ENCODE measurements at places on chromosomes 6 and 20.

DNA sequence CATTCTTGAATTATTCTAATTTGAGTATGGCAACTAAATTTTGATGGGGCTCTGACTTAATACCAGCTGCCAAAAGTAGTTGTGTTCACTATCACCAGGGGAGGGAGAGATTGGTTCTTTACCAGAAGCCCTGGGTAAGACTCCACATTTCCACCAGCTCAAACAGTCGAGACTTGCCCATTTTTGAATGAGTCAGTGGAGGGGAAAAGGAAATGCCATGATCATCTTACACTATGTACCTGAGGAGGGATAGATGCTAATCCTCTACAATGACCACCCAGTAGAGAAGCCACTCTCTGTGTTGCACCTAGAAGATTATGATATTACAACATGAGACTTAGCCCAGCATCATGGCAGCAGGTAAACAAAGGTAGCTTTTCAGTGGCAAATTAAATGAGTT is 77.0 kb upstream of the SGK1 start:
- no peak for DNase-seq

DNA sequence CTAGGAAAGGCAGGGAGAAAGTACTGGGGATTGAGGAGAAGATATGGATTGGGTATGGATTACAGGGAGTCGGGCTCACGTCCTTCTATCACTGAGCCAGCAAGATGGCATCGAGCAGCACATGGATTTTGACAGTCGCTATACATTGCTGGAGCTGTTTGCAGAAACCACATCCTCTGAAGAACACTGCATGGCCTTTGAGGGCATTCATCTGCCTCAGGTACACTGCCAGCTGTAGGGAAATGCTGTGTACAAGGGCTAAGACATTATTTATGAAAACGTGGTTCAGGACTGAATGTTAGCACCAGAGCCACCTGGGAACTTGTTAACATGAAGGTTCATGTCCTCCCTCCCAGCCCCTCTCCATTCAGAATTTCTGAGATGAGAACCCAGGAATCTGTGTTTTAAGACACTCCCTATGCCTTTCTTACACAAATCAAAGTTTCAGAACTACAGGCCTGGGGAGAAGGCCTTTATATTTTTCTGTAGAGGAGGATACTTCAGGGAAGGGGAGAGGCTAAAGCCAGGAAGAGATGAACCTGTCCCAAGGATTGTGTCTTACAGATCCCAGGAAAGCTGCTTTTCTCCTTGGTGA is 3.5 kb downstream of the CUL9 start:
- peak; percentile 59 for DNase-seq

DNA sequence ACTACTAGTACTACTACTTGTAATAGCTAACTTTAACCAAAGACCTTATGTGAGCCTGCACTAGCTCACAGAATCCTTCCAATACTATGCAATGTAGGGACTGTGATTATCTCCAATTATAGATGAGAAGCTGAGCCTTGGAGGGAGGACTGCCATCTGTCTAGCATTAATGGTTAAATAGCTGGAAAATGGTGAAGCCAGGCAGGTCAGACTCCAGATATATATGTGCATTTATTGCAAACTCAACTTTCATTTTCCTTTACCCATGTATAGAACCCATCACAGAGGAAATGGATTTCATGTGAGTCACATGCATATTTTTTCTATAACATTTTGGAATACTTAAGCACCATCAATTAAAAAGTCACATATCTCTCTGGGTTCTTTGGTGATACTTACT is 229.9 kb downstream of the BCAS1 start:
- no peak for DNase-seq

DNA sequence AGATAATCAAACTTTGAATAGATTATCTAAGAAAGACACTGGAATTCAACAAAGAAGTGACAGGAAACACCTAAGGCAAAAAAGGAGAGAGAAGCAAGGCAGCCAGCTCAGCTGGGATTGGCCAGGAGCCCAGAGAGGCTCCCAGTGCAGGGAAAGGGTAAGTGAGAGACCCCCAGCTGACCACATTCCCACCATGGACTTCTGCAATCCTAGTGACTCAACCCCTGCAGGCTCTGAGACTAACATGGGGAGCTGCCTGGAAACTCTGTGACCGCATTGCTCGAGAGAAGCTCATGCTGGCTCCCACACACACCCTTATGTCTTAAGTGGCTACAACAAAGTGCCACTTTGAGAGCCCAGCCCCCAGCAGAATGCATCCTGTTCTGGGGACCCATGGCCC is 215.1 kb downstream of the PACRG start:
- DNase-seq = no peak

GRCh38 chr20:63517376-63518309 is 2.9 kb upstream of the PPDPF start:
- DNase-seq = no peak

DNA sequence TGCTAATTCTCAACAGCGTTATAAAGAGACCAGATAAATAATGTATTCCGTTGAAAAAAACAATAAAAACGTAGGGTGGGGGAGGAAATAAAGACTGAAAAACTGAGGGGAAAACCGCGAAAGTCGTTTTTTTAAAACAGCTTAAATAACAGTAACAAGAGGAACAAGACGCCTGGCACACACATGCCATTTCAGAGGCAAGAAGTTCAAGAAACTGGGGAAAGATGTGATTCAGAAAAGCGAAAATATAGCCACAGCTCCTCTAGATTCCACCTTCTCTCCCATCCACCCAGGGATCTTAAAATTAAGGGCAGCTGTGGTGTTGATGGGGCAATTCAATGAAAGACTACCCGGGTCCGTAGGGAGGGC is 1.3 kb downstream of the EPB41L2 start:
- DNase-seq = no peak

DNA sequence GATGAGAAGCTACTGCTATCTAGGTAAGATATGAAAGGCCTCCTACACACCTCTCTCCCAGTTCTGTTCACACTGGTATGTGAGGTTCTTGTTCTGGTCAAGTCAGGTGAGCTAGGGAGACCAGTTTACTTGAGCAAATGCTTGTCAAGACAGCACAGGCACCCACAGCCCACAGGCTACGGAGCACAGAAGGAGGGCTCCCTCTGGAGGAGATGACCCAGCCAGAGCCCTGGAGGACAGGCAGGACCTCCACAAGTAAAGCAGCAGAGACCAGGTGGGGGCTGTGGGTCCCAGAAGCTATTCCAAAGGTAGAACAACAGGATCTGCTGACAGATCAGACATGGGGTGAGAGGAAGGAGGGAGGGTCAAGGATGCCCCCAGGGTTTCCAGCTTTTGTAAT is 13.2 kb downstream of the MMP24OS start:
- DNase-seq = no peak

GRCh38 chr6:38775870-38776269 is 60.8 kb downstream of the DNAH8 start:
- no peak for DNase-seq

- no peak for DNase-seq
These were observed 1.3 kb upstream of the HUS1B start for GRCh38 chr6:658244-658643.

DNA sequence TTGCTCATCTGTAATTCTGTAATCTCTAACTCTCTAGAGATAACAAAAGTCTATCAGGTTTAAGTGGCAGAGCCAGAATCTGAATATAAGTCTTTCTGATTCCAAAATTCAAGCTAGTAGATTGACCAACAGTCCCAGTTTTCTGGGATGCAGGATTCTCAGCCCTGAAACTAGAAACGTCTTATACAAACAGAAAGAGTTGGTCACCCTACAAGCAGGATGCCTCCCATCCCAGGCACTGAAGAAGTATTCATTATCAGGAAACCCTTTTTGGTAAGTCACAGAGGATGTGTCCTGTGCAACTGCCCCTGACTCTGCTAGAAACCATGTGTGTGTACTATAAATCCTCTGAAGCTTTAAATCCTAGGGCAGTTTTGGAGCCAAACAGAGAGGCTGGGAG is 135.0 kb downstream of the CARMIL1 start:
- no peak for DNase-seq

- no peak for DNase-seq
These were observed 191.7 kb upstream of the TCF21 start for GRCh38 chr6:133697185-133697584.

GRCh38 chr20:57448764-57449354 is 57.7 kb downstream of the RBM38 start:
- DNase-seq = no peak

DNA sequence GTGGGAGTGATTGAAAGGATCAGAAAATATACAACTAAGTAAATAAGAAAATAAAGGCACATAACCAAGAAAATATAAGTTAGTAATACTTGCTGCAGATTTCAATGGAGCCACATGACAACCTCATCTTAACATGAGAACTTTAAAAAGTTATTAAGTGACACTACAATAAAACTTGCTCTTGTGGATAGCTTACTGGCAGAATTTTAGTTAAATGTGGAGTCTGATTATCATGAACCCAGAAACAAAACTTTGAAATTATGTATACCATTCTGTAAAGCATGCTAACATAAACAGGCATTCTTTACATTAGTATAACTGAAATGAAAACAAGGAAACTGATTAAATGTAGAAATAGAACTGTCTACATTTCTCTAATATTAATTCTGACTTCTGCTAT is 220.9 kb downstream of the RFPL4B start:
- no peak for DNase-seq

GRCh38 chr6:105797983-105798453 is 288.1 kb upstream of the PRDM1 start:
- no peak for DNase-seq

DNA sequence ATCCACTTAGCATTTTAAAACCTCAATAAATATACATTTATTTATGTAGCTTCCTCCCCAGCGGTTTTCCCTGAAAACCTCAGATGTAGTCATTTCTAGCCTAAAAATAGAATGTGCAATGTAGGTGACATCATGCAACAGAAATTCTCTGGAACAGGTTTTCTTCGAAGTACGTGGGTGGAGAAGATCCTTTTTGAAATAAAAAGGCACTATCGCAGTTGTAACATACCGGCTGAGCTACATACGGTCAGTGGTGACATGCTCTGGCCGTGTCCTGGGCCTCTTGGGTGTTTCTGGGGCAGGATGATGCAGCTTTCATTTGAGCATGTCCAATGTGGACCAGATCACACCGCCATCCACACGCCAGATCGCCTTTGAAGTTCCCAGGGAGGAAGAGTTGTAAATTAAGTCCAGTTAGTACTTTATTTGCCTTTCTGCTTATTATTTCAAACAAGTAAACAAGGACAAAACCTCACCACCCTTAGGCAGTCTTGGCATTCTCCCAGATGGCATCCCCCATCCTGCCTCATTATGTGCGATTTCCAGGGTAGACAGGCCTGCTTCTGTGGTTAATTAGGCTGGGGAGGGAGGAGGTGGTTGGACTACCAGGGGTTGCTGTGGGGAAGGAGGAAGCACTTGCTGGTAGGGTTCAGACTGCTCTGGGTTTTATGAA is 109.5 kb upstream of the CLDN20 start:
- DNase-seq = peak; percentile 59

DNA sequence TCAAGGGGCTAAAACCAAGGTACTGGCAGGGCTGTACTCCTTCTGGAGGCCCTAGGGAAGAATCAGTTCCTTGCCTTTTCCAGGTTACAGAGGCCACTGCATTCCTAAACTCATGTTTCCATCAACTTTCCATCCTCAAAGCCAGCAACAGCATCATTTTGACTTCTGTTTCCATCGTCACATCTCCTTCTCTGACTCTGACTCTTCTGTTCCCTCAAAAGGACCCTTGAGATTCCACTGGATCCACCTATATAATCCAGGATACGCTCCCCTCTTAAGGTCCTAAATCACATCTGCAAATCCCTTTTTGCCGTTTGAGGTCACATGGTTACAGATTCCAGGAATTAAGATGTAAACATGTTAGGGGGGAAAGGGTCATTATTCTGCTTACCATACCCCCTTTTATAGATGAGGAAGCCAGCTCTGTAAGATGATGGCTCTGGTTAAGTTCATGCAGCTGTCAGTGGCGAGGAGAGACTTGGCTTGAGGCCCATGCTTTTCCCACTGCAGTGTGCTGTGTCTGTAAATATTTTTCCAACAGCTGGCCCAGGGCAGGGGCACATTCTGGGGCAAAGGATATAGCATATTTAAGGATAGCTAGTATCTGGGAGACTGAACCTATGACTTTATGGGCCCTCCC is 114.6 kb downstream of the TNFRSF21 start:
- DNase-seq = no peak

GRCh38 chr6:53916804-53917463 is 122.1 kb downstream of the LRRC1 start:
- no peak for DNase-seq

- no peak for DNase-seq
These were observed 738.2 kb downstream of the COL12A1 start for GRCh38 chr6:74467533-74468215.

DNA sequence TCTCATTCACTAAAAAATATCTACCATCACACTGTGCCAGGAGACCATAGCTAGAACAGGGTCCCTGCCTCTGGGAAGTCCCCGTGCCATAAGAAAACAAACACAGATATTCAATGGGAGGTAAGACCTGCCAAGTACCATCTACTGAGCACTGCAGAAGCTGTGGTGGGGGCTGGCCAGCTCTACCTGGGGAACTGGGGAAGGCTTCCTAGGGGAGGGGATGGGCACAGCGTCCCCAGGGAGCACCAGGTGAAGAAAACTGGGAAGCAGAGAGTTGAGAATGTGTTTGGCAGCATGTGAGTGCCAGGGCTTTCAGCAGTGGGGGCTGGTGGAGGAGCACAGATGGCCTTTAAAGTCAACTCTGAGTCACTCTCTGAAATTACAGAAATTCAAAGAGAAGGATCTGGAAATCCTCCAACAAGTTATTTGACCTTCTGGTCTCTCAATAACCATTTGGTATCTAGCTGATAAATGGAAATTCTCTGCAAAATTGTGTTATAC is 85.2 kb downstream of the SHLD1 start:
- no peak for DNase-seq

- DNase-seq = no peak
These were observed 20.4 kb upstream of the FUCA2 start for GRCh38 chr6:143531720-143532499.

DNA sequence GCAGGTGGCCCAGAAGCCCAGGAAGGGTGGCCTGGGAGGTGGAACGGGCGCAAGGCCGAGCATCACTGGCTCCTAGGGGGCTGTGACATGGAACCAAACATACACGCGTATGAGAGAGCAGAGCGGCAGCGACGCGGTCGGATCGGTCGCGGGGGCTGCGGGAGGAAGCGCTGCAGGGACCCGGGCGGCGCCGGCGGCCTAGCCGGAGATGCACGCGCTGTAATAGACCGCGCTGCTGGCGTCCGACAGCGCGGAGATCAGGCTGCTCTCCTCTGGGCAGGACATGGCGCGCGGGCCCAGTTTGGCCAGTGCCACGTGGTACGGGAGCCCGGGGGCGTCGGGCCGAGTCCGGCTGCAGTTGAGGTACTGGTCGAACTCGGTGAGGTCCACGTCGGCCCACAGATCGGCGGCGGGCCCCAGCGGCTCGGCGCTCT is 1.5 kb downstream of the SOX18 start:
- no peak for DNase-seq
